Activated naive CD8-positive, alpha-beta T cell treated with anti-CD3 and anti-CD28 coated beads for 36 hours (primary cell): ENCODE measurements at places on chromosomes 4 and X.

DNA sequence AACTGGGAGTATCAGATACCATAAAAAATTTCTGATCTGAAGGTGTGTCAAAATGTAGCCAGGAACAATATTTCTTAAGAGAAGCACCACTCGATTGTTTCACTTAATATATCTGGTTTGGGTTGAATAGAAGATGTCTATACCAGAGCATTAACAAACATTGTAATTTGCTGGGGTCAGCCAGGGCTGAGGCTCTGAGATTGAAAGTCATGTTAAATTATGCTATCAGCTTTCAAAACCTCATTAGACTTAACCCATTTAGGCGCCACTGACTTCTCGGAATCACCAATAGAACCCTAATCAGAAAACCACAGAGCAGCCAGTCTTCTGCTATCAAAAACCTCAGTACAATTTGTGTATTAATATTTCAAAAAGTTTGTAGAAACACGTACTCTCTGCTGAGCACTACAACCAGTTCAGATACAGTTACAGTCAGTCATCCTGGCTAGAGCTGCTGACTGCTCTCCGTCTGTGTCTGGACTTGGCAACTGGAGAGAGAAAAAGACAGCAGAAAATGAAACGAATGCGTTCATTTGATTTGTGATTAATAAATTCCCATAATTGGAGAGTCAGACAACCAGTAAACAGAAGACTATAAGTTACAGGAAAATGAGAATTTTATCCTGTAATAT lies 848.6 kb upstream of the PABPC4L start:
- H3K27me3 ChIP-seq: no peaks in the 10 kb centered on the region
- no peak overlapping the region for H3K27ac ChIP-seq
- no peak overlapping the region for H3K4me3 ChIP-seq
- no peaks in the 10 kb centered on the region for H3K36me3 ChIP-seq
- DNase-seq: no peak

- no peaks in the 10 kb centered on the region for H3K4me1 ChIP-seq
- no peaks in the 10 kb centered on the region for H3K27me3 ChIP-seq
- H3K36me3 ChIP-seq: no peaks in the 10 kb centered on the region
- DNase-seq: no peak
- H3K4me3 ChIP-seq: no peak overlapping the region
- H3K27ac ChIP-seq: no peak overlapping the region
Observed at GRCh38 chrX:111503485-111503993, 7.9 kb upstream of the SERTM2 start.

- H3K4me3 ChIP-seq: no peak overlapping the region
- H3K27ac ChIP-seq: no peak overlapping the region
- no peaks in the 10 kb centered on the region for H3K36me3 ChIP-seq
- peaks cover 1% of the 10 kb centered on the region for H3K4me1 ChIP-seq
- DNase-seq: no peak
- H3K27me3 ChIP-seq: no peaks in the 10 kb centered on the region
Observed at GRCh38 chrX:45889471-45889870, 655.8 kb downstream of the ZNF674 start.

- no peak overlapping the region for H3K27ac ChIP-seq
- H3K36me3 ChIP-seq: peaks cover 4% of the 10 kb centered on the region
- H3K4me1 ChIP-seq: peaks cover 4% of the 10 kb centered on the region
- DNase-seq: no peak
Observed at GRCh38 chrX:70240751-70241150, 6.3 kb downstream of the AWAT1 start.

DNA sequence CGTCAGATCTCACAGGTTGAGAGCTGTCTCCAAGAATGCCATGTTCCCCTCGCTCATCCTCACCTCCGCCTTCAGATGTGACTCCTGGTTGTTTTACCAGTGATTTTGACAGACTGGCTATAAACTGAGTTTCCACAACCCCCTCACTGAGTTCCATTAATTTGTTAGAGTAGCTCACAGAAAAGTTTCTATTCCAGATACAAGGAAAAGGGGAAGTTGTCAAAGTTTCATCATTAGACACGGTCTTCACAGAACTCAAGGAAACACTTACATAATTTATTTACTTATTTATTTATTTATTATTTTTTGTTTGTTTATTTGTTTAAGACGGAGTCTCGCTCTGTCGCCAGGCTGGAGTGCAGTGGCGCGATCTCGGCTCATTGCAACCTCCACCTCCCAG lies 55.7 kb upstream of the IQSEC2 start:
- H3K4me1 ChIP-seq: no peaks in the 10 kb centered on the region
- H3K4me3 ChIP-seq: no peak overlapping the region
- peaks cover 3% of the 10 kb centered on the region for H3K27me3 ChIP-seq
- no peak for DNase-seq
- no peak overlapping the region for H3K27ac ChIP-seq

- peaks cover 10% of the 10 kb centered on the region for H3K27me3 ChIP-seq
- no peak overlapping the region for H3K4me3 ChIP-seq
- no peak for DNase-seq
- no peaks in the 10 kb centered on the region for H3K36me3 ChIP-seq
Observed at GRCh38 chr4:47309165-47309564, 154.3 kb downstream of the COMMD8 start.

DNA sequence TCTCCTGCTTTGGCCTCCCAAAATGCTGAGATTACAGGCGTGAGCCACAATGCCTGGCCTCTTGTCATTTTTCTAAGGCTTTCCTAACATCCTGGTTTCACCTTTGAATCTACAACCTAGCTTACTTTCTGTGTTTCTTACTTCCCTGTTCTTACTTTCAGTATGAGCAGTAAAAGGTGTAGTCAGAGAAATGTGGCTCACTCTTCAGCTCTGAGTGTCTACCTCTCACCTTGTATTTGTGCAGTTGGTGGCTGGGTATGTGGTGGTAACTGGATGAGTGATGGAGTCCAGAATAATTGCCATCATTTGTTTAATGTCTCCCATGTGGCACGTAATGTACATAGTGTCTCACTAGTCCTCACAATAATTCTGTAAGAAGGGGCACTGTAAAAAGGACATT lies 19.1 kb upstream of the CXCL11 start:
- peaks cover 39% of the 10 kb centered on the region for H3K4me1 ChIP-seq
- H3K27me3 ChIP-seq: peaks cover 27% of the 10 kb centered on the region
- DNase-seq: peak; percentile 17
- H3K27ac ChIP-seq: no peak overlapping the region
- no peaks in the 10 kb centered on the region for H3K36me3 ChIP-seq

DNA sequence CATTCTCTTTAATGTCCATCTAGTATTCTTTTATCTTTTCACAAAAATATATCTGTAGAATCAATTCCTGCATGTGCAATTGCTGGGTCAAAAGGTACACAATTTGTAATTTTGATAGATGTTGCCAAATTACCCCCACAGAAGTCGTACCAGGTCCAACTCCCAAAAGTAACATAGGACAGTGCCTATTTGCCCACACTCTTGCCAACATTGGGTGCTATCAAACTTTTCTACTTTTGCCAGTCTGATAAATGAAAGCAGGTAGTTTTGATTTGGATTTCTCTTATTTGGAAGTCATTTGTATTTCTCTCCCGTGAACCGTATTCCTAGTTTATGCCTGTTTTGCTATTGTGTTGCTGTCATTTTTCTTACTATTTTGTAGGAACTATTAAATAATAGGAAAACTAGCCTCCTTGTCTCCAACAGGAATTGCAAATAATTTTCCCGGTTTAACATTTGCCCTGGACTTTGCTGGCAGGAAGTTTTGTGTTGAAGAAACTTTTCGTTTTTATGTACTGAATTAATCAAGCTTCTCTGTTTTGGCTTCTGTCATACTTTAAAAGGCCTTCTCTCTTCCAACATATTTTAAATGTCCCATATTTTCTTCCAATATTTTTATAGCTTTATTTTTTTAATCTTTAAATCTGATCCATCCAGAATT lies 33.1 kb downstream of the ZNF275 start:
- no peaks in the 10 kb centered on the region for H3K27me3 ChIP-seq
- H3K27ac ChIP-seq: no peak overlapping the region
- H3K4me3 ChIP-seq: no peak overlapping the region

GRCh38 chrX:13938051-13938828 lies 91.5 kb downstream of the GEMIN8 start:
- peaks cover 3% of the 10 kb centered on the region for H3K4me1 ChIP-seq
- H3K36me3 ChIP-seq: no peaks in the 10 kb centered on the region
- peak overlapping the region; percentile 59 for H3K4me3 ChIP-seq
- peak; percentile 1 for DNase-seq
- peaks cover 36% of the 10 kb centered on the region for H3K27me3 ChIP-seq

GRCh38 chrX:9102956-9103355 lies 69.0 kb upstream of the FAM9B start:
- no peaks in the 10 kb centered on the region for H3K4me1 ChIP-seq
- no peak for DNase-seq
- no peaks in the 10 kb centered on the region for H3K36me3 ChIP-seq
- no peak overlapping the region for H3K27ac ChIP-seq

DNA sequence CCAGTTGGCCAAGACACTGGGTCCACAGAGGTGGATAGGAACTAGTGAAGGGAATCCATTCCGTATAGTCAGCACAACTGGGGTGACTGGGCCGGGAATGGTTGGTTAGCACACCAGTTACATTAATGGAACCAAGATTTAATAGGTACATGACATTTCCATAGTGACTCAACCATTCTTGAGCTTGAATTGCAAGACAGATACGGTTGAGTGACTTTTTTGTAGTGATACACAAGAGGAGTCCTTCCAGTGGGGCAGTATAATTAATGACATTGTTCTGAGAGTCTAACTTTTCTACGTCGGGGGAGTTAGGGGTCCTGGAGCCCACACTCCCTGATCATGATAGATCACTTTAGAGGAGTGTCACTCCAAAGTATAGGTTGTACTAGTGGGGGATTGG lies 211.6 kb upstream of the CXCL13 start:
- DNase-seq: no peak
- no peaks in the 10 kb centered on the region for H3K27me3 ChIP-seq
- no peak overlapping the region for H3K4me3 ChIP-seq
- H3K4me1 ChIP-seq: no peaks in the 10 kb centered on the region

DNA sequence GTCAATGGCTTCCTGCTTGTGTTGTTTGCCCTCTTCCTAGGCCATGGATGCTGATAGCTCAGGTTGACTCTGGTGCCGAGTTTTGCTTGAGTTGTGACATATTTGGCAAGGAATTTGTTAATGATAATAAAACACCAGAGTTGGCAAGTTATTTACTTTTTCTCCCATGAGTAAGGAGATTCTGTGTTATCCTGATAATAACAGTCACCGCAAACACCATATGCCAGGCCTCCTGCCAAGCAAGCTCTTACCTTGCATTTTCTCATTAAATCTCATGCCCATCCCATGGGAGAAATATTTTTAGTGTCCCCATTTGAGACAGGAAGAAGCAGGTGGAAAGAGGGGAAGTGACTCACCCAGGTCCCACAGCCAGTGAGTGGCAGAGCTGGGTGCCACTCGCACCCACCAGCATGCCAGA lies 67.4 kb upstream of the CLCN4 start:
- H3K27me3 ChIP-seq: no peaks in the 10 kb centered on the region
- H3K36me3 ChIP-seq: peaks cover 5% of the 10 kb centered on the region
- DNase-seq: no peak
- H3K4me1 ChIP-seq: peaks cover 23% of the 10 kb centered on the region
- H3K27ac ChIP-seq: no peak overlapping the region

GRCh38 chr4:138308356-138308755 lies 66.2 kb upstream of the SLC7A11 start:
- H3K36me3 ChIP-seq: no peaks in the 10 kb centered on the region
- H3K27ac ChIP-seq: no peak overlapping the region
- H3K4me1 ChIP-seq: no peaks in the 10 kb centered on the region
- H3K4me3 ChIP-seq: no peak overlapping the region
- no peak for DNase-seq

DNA sequence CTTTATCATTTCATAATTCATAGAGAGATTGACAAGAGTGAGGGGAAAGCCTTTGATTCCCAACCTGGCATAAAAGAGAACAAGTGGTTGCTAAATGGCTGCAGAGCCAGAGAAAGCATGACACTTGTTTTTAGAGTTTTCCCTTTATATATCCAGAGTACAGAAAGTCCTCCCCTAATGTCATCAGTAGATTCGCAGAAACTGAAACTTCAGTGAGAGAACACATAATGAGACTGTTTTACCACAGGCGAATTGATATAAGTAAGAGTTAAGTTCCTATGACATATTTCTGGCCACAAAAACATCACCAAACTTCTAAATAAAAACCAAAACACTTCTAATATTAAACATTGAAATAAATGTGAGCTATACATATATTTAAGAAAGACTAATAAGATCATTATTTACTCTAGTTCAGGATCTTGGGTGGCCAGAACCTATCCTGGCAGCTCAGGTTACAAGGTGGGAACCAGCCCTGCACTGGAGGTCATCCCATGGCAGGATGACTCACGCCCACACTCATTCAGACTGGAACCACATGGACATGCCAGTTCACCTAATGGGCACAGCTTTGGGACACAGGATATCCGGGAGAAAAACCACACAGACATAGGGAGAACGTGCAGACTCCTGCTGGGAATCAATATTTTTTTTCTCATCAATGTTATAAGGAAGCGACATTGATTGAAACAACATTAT lies 35.5 kb downstream of the NWD2 start:
- H3K36me3 ChIP-seq: no peaks in the 10 kb centered on the region
- DNase-seq: no peak

- H3K27ac ChIP-seq: no peak overlapping the region
- peaks cover 10% of the 10 kb centered on the region for H3K36me3 ChIP-seq
- H3K27me3 ChIP-seq: no peaks in the 10 kb centered on the region
- DNase-seq: no peak
Observed at GRCh38 chr4:169399976-169400767, 129.4 kb upstream of the SH3RF1 start.

DNA sequence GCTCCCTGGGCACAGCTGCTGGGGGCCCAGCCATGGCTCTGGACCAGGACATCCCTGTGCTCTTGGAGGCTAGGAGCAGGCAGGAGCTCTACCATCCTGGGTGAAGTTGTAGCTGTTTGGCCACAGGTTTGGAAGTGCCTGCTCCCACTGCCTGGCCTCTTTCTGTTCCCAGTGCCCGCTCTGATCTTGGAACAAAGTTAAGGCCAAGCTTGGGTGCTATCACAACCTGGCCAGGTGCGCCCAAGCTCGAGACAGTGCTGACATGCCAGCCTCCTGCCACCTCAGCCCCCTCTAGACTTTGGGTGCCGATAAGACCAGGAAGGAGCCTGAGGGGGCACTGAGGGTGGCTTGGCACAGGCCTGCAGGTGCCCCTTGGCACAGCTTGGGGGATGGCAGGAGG lies 686.1 kb upstream of the AADAT start:
- no peak overlapping the region for H3K27ac ChIP-seq
- no peak for DNase-seq
- no peak overlapping the region for H3K4me3 ChIP-seq
- H3K27me3 ChIP-seq: no peaks in the 10 kb centered on the region
- no peaks in the 10 kb centered on the region for H3K36me3 ChIP-seq

DNA sequence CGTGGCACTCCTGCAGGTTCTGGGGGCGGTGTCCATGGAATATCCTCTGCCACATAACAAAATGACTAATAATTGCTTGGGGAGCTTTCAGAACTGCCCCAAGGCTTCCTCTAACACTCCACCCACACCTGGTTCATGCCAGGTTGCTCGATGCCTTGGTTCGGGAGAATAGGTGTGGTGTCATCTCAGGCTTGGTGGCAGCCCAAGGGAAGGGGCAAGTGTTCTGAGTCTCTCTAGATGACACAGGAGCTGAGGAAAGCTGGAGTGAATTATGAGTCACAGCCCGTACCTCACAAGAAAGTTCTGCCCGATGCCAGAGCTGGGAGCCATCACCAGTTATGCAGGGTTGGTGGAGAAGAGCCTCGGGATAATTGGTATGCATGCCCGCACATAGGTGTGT lies 14.7 kb downstream of the FTSJ1 start:
- H3K36me3 ChIP-seq: no peaks in the 10 kb centered on the region
- no peak overlapping the region for H3K4me3 ChIP-seq
- no peaks in the 10 kb centered on the region for H3K4me1 ChIP-seq
- no peaks in the 10 kb centered on the region for H3K27me3 ChIP-seq
